ENCODE measurements at places on chromosomes 3 and 15.

DNA sequence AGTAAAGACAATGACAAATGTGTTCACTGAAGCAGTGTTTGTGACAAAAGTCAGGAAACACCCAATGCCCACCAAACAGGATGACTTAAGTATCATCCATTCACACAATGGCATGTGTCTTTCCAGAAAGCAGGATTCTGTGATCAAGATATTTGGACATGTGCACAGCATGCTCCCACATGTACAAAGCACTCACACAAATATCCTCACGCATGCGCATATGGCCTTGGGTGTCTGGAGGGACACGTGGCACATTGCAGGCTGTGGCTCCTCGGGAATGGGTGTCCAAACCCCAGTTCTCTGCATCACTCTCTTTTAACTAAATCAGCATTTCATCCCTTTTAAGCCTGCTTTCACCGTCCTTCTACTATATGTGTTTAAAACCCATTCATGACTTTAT, 130.5 kb downstream of the KLF13 start:
- no peak for DNase-seq

- DNase-seq = no peak
Measured at GRCh38 chr3:18747383-18747782, 322.2 kb upstream of the SATB1 start.

GRCh38 chr3:184560531-184560930, 1.1 kb upstream of the EPHB3 start:
- DNase-seq = no peak

GRCh38 chr15:65209701-65210643, 1.3 kb downstream of the CILP start:
- DNase-seq = no peak

DNA sequence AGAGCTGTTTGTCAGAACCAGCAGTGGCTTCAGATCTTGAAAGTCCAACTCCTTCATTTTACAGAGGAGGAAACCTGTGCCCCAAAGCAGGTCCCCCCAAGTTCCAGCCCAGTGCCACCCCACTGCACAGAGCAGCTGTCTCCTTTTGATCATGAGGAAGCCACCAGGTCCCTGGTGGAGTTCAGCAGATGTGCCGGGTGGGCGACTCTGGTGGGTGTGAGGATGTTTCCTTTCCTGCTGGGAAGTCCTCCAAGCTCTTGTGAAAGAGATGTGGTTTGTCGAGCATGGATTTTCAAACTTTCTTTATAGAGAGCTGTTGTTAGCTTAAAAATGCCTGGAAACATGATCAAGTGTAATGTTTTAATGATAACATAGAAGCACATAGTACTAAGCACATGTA, 52.0 kb downstream of the SMAD3 start:
- no peak for DNase-seq

DNA sequence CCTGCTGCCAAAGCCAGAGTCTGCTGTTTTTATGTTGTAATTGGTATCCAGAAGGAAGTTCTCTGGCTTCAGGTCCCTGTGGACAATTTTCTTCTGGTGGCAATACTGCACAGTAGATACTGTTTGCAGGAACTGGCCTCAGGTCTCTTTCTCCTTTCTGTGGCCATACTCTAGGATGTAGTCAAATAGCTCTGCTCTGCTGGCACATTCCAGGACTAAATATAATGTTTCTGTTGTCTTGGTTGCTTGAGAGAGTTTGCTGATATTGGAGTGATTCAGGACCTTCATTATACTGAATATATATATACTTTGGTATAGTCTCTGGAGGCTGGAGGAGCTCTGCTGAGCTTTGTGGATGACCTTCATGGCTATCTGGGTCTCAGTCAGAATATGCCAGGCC, 23.1 kb downstream of the RAB7A start:
- DNase-seq = no peak

- no peak for DNase-seq
Measured at GRCh38 chr3:153818338-153818737, 302.9 kb upstream of the ARHGEF26 start.

GRCh38 chr15:89184357-89184756, 37.0 kb downstream of the RLBP1 start:
- DNase-seq = no peak

DNA sequence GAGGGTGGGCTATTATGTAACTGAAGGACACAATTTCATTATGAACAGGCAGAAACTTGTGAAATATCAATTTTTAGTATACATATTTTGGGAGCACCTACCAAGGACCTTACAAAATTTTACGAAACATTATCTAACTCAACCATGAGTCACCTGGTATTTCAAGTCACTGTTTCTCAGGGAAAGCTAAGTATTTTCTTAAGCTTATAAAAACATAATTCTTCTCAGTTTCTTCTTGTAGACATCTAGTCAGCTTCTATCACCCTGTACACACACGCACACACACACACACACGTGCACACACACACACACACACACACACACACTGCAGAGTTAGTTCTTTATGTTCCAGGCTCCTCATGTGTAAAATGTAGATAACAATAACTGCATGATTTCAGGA, 658.3 kb downstream of the TUSC7 start:
- no peak for DNase-seq

GRCh38 chr3:193800138-193801043, 207.4 kb downstream of the OPA1 start:
- no peak for DNase-seq

DNA sequence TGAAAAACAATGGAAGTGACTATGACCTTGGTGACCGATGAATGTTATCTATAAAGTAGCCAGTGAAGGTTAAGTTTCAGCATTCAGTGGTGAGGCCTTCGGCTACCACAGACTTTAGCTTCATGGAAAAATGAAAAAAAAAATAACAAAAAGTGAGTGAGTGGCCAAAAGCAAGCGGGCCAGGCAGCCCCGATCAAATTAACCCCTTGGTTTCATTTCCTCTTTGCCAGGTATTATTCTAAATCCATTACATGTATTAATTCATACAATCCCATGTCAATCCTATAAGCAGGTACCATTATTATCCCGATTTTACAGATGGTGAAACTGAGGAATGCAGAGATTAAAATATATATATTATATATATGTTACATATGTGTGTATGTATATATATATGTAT, 21.0 kb upstream of the CHCHD6 start:
- no peak for DNase-seq

DNA sequence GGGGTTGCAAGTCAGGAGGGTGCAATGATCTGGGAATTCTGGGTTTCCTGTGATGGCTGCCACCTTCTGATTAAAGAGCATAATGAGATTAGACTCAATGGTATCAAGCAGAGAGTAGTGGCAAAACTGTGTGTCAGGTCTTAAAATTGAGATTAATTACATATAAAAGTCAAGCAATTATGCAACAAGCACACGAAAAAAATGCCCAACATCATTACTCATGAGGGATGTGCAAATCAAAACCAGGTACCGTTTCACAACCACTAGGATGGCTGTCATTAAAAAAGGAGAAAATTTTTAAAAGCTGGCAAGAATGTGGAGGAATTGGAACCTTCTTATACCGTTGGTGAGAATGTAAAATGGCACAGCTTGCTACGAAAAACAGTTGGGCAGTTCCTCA, 205.0 kb downstream of the OSBPL10 start:
- DNase-seq = no peak

GRCh38 chr3:87333393-87333892, 57.1 kb upstream of the POU1F1 start:
- DNase-seq = no peak

DNA sequence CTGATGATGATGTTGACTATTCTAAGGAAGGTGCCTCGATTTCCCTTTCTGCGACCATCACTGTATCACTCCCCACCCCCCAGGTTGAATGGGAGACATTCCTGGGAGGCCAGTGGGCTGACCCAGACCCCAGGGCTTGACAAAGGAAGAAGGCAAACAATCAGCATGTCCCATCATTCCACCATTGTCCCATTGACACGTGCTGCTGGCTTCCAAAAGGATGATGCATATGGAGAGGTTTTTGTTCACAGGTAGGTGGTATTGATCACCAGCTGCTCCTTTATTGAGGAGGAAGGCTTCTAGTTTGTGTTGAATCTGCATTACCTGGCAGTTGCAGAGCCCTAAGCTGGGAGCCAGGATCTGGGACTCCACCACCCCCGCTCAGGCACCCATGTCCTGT, 30.4 kb downstream of the RASGRF1 start:
- DNase-seq = no peak

GRCh38 chr3:142434503-142434902, 13.3 kb downstream of the XRN1 start:
- DNase-seq = no peak

DNA sequence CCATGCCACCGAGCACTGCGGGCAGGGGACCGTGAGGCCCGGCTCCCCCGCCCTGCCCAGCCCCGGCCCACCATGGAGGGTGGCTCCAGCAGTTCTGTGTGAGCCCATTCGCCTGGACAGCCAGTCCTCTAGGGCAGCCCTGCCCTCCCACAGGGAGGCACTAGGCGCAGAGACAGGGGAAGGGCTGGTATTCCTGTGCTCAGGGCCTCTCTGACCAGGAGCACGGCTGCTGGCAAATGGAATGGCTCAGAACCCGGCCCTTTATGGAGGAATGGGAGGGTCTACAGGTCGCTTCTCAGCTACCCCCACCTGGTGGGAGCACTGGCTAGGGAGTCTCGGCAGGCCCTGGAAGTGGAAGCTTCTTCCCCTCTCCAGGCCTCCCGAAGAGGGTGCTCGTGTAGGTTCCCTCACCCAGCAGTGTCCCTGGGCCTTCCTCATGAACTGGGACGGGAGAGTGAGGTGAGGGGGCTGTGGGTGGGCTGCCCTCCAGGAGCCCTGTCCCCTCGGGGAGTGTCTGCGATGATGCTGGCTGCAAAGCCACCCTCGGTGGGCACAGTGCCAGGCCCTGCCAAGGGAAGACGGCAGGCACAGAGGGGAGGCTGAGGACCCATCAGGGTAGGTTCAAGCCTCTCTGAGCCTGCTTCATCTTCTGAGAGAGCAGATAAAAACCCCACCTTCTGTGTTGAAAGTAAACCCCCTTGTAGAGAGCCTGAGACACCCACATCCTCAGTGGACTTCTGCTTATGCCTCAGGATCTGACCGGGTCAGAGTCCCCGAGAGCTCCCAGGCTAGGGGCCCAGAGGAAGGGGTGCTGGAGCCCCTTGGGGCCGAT, 1.5 kb downstream of the MELTF start:
- no peak for DNase-seq

Measured in NCI-H187 treated with DMSO at 0.1 percent for 48 hours (cell line).